SK-N-SH (cell line): ENCODE measurements at places on chromosomes 1 and 21. TPM values are rescaled to one million over a fixed set of nuclear protein-coding genes. Genes with fewer than 3 reads are reported as not detected.

DNA sequence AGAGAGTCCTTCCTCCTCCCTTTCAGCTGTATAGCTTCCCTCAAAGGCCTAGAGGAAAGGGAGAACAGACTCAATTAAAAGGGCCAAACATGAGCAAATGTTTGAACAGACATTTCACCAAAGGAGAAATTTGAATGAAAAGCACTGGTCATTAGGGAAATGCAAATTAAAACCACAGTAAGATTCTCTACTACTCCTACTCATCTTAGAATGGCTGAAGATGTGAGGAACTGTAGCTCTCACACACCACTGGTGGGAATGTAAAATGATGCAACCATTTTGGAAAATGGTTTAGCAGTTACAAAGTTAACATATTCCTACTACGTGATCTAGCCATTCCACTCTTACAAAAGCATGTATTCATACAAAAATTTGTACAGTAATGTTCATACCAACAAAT is 253.0 kb upstream of the HOOK1 start:
- no peak for DNase-seq

DNA sequence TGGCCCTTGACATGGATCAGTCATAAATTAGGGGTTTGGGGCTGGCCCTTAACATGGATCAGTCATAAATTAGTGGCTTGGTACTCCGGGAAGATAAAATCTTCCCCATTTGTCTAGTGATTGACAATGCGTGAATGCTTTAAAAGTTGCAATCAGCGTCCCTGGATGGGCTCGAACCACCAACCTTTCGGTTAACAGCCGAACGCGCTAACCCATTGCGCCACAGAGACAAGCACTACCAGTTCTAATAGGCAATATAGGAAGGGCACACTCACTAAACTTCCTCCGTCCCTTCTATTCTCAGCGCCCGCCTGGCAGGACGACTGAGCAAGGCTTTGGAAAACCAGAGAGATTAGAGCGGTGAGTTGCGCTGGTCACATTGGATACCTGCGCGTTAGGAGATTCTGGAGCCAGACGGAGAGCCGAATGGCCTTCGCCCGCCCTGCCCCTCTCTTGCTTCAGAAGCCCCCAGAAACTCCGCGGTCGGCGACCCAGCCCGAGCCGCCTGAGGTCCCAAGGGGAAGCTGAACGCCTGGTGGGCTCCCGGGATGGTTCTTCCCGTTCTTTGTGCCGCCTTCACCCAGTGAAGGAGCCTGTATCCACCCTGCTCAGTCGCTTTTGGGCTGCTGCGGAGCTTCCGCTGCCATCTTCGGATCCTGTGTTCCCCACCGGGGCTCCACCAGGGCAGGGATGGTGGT is 235.9 kb downstream of the FAM72C start:
- no peak for DNase-seq

Gene GPR52
- polyA plus RNA-seq = 0.08 TPM in 1 of 2 replicates, not detected in the other

DNA sequence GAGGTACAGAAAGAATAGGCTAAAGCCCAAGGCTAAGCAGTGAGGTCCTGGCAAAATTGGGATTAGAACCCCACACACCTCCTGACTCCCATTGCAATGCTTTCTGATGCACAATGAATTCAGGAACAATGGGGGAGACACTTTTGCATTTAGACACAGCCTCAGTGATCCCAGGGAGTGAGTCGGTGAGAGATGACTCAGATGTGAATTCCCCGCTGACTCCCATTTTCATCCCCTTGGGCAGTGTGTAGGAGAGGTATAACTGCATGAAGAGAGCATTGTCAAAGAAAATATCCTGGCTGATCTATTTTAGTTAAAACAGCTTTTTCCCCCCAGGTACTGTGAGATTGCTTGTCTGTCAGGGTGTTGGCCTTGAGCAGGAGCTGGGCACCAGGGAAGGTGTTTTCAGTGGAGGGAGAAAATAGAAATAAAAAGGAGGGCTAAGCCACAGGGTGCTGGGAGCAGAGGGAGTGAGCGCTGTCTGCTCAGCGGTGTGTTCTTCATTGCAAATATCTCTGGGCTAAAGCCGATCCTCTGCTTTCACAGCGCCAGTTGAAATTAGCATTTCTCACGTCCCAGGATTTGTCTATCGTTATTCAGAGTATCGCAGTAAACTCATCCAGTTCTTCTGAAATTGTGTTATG is 247.7 kb upstream of the PTBP2 start:
- DNase-seq = no peak

Gene HTR6
- polyA plus RNA-seq = 0.05 and 0.10 TPM in 2 replicates

GRCh38 chr1:56444960-56445646 is 134.3 kb downstream of the PLPP3 start:
- DNase-seq = no peak

GRCh38 chr1:41704196-41704595 is 214.5 kb downstream of the HIVEP3 start:
- DNase-seq = no peak

GRCh38 chr1:230948903-230949302 is 29.8 kb downstream of the TTC13 start:
- DNase-seq = no peak

DNA sequence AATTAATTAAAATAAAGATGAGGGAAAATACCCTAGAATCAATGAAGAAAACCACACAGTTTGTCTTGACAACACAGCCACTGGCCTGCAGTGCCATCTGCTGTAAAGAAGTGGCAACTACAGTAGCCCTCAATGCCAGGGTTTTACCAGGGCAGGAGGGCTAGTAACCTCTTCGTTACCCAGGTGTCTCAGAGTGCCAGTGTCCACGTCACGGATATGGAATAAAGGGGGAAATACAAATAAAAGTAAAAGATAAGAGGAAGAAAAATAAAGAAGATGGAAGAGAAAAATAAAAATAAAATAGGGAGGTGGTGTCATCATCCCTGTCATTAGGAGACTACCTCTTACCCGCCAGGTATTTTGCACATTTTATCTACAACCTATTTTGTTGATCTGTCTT is 14.2 kb upstream of the SLC44A3 start:
- DNase-seq = peak; percentile 63

DNA sequence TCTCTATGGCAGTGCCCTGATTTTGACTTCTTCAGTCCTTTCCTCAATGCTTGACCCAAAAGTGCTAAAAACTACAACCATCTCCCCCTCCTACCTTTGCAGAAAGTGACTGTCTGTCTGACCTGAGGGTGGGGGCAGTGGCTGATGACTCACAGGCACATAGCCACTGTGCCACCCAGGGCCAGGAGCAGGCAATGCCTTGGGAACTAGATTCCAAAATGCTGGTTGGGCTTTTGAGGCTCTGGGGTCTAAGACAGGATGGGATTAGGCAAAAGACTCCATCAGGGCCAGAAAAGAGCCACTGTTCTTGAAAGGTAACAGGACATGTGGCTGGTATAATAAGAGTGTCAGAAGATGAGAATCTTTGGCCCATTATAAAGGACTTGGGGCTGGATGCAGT is 129.5 kb upstream of the KIAA0040 start:
- DNase-seq = no peak

- no peak for DNase-seq
Measured at GRCh38 chr1:205326812-205327466, 5.4 kb upstream of the NUAK2 start.

Gene S100A14
- 0.15 TPM in 1 of 2 replicates, not detected in the other for polyA plus RNA-seq

DNA sequence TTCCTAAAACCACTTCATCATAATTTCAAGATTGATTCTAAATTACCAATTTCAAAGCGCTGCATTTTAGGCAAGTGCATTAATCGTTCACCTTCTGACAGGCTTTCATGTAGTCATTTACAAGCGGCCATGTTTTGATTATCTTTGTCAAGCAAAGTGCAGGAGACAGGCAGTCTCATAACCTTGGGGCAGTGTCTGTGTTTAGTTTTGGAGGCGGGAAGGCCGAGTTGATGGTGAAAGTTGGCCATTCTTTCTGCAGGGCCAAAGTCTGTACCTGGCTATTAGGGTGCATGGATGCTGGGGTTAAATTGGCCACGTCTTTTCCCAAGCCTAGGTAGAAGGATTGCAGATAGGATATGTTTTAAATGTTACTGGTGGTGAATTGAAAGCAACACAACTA is 2.9 kb downstream of the AGPAT3 start:
- no peak for DNase-seq

DNA sequence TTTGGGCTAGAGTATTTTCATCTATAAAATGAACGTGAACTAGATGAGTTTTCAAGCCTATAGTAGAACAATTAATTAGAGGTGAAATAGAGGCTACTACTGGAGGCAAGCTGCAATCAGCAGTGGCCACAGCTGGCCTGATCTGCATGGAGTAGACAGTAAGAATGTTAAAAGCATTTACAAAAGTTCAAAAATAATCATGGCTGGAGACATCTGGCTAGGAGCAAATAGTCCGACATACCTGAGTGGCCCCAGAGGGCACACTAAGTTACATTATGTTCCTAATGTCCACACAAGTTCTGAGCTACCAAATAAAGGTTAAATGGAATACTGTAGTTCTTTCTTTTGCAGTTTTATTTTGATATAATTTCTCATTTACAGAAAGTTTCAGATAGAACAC is 28.0 kb downstream of the MPZL1 start:
- DNase-seq = no peak

Gene OR2T35
- not detected in 2 replicates for polyA plus RNA-seq

GRCh38 chr1:43510621-43511020 is 20.1 kb upstream of the PTPRF start:
- DNase-seq = no peak

DNA sequence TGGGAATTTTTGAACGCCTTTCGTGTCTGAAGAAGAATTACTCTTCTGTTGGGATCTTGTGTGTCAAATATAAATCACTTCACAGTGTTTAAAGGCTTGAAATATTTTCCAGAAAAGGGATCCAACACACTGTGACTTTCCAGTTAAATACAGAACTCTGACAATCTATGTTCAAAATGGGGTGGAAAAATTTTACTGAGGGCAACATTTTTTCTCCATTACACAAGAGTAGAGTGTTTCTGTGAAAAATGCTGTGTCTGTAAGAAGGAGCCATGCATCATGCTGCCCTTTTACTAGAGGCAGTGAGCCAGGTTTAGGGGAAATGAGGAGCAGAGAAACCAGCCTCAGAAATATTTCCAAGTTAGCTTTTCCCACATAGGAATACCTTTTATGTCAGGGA is 86.5 kb downstream of the VPS13D start:
- DNase-seq = no peak

GRCh38 chr1:161177936-161178244 is 583 bp upstream of the B4GALT3 start:
- DNase-seq = no peak

DNA sequence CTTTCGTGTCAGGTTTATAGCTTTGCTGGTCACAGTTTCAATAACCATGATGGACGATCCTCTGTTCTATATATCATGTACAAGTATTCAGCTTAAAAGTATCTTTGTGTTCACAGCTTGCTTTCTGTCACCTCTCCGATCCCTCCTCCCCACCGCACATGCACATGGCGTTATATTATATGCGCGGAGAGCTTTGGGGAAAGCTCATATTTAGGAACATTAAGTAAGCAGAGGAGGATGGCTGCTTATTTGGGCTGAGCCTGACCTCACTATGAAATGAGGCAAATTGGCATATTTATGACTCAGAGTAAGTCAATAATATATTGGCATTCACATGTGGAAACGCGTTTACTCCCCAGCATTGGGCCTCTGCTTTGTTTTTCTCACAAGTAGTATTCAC is 360.5 kb downstream of the HLX start:
- no peak for DNase-seq

GRCh38 chr1:56824938-56825337 is 5.7 kb upstream of the FYB2 start:
- no peak for DNase-seq

DNA sequence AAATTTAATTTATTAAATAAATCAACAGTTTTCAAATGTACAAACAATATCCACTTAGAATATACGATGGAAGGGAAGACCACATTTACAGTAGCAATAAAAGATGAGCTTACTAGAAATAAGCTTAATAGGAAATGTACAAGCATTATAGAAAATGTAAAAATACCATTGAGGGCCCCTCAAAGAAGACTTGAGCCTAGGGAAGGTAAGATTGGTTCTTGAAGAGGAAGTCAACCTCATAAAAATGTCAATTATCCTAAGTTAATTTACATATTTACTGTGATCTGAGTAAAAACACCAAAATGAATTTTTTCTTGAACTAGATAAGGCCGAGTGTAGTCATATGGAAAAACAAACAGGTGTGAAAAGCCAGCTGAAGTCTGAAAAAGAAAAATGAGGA is 39.7 kb upstream of the TRIM67 start:
- no peak for DNase-seq

- no peak for DNase-seq
Measured at GRCh38 chr1:109827986-109828385, 64.3 kb upstream of the EPS8L3 start.
